ENCODE measurements at places on chromosomes 16 and 17.

- peak; percentile 19 for DNase-seq
Measured at GRCh38 chr17:58710948-58711552, 18.6 kb downstream of the RAD51C start.

DNA sequence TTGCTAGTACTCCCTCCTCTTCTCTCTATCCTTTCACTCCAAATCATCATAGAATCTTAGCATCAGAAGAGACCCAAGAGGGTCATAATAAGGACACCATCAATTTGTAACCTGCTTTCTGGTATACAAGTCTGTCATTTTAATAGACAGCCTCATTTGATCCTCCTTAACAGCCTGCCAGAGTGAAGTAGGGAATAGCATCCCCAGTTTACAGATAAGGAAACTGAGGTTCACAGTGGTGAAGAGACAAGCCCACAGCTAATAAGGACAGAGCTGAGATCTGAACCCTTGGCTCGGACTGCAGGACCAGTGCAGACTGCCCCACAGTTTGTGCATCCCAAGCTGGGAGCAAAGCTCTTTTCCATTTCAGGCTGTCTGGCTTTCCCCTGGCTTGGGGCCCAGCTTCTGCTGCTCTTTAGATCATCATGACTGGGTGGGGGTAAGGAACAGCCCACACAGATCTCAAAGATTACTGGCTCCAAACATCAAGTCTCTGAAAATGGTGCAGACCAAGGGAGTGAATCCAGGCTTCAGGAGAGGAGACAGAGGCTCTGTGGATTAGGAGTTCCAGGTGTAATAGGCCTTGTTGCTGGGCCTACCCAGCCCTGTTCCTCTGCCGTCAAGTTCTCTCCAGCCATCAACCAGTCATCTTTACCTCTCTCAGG is 10.3 kb upstream of the IGFBP4 start:
- no peak for DNase-seq

DNA sequence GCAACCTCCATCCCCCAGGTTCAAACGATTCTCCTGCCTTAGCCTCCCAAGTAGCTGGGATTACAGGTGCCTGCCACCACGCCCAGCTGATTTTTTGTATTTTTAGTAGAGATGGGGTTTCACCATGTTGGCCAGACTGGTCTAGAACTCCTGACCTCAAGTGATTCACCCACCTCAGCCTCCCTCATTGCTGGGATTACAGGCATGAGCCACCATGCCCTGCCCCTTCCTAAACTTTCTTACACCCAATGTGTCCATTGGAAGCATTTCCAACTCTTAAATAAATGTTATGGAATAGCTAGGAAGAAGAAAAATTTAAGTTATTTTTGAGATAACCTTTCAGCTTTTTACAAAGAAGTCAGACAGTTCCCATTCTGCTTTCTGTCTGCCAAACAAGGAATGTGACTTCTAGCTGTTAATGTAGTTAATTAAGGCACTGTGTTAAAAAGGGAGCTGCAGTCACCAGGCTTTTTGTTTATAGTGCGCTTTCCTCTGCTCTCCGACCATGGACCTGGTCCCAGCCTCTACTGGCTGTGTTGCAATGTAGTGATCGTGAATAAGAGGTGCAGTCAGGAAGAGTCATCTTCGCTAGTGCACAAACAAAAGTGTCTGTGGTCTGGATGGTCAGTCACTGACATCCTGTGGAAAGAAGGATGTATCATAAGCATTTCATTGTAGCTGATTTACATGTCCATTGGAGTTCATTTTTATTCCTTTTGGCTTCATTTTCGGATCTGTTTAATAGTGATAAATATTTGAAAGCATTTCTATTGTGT is 39.7 kb downstream of the USP10 start:
- DNase-seq: peak; percentile 78

DNA sequence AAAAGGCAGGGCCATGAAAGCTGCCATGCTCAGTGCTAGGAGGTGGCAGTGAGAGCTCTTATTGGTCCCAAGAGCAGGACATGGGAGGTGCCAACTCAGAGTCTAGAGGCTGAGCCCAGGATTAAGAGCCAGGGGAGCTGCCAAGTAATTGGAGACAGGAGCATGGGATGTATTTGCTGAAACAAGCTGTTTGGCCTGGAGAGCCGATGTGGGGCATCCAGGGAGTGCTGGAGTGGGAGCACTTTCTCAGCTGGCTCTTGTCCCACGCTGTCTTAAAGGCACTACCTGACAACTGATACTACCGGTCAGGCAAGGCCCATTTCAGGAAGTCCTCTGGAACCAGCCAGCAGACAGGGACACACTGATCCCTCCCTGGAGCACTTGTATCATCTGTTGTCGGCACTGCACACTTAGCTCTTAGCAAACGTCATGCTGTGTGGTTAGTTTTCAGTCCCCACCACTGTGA is 19.3 kb downstream of the ANKFN1 start:
- DNase-seq: no peak

DNA sequence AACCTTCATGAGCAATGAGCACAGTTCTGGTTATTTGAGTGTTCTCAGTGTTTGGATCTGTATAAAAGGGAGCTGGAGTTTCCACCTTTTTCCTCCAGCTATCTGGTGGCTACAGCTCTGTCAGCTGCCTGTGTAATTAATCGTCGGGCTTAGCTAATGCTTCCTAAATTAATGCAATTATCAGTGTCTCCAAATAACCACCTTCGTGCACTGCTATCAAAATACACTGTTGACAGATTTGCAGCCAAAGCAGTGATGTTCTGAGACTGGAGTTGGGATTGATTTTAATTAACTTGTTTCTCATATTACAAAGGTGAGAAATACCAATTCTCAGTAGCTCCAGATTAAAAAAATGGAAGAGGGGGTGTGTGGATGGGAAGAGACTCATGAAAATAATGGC is 325.8 kb downstream of the CBLN1 start:
- DNase-seq: no peak

DNA sequence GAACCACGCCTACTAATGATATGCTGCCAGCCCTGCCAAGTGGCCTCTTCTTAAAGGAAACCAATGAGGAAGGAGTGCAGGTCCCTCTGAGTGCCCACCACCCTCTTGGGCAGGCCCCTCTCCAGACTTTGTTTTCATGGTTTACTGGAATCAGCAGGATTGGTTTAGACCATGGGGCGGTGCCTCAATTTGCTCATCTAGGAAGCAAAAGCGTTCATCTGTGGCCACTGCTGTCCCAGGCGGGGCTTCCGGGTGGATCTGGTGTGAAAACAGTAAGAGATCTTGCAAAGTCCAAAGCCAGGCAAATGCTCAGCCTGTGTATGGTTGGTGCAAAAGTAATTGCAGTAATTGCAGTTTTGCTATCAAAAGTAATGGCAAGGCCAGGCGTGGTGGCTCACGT is 71.3 kb downstream of the AMFR start:
- no peak for DNase-seq

GRCh38 chr17:77527409-77527808 is 386.6 kb downstream of the SEC14L1 start:
- no peak for DNase-seq

DNA sequence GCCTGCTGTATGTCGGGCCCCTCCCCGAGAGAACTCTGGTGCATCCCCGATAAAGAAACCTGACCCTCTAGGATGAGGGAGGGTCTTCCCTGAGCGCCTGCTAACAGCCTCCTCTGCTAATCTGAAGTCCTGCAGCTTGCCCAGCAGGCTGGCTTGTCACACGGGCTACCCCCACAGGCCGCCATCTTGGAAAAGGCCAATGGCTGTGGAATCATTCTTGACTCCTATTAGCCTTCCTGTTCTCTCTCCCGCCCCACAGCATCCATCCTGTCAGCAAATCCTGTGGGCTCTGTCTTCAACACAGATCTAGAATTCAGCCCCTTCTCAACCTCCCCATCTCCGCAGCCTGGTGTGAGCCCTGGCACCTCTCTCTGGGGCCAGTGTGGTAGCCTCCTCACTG is 12.0 kb downstream of the IL4R start:
- DNase-seq: no peak
